ENCODE measurements at places on chromosomes 4 and X.

DNA sequence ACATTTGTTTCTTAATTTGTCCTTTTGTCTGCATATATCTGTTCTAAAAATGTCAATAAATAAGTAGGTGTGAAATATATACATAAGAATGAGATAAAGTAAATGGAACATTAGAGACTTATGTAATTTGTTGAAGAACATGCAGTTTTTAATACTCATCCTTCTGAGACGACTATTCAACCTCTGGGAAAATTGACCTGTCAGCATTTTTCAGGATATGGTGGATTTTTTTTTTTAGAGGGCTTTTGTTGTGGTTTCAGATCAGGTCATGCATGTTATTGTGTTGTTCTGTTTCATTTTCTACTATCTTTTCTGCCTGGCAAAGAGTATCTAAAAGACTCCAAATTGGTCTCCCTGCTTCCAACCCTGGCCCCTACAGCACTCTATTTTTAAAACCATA lies 97.3 kb downstream of the PCDH7 start:
- DNase-seq = no peak

GRCh38 chrX:151517421-151517820 lies 46.1 kb upstream of the PASD1 start:
- no peak for DNase-seq

DNA sequence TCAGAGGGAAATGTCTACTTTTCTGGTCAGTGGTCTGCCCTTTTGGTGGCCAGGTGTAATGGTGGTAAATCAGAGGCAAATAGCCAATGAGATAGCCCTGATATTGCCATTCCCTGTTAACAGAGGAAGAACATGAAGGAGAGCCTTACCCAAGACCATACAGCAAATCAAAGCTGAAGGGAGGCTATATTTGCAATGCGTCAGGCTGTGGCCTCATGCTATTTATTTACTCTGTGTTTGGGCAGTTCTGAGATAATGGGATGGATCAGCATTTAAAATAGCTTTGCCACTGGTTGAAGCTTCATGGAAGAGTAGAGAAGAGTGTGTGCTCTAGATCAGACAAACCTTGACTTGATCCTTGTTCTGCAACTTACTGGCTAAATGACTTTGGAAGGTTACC lies 73.3 kb upstream of the MAML3 start:
- DNase-seq = no peak

DNA sequence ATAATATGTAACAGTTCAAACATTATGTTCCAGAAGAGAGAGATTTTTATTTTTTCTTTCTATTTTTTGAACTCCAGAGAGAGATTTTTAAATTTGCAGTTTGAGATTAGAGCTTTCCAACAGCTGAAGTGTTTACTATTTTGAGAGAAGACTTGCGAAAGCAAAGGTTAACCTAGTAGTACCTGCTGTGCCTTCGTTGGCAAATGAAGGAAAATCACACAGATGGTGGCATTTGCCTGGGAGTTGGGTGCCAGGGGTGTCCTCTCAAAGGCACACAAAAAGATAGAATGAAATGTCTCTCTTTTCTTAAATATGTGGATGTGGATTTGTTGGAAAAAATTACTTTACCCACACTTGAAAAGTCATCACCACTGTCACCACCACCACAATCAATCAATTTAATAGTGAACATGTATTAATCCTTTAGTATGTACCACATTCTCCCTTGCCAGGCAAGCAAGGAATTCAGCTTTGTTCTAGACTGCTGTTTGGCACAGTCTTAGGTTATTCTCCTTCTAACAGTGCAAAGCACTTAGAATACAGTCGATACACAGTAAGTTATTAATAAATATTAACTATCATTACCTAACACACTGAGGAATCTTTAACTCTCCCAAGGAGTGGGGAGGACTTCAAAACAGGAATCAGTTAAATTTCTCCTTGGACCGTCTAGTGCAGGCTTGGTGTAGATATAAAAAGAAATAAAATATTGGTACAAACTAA lies 838.2 kb upstream of the FTHL17 start:
- no peak for DNase-seq

DNA sequence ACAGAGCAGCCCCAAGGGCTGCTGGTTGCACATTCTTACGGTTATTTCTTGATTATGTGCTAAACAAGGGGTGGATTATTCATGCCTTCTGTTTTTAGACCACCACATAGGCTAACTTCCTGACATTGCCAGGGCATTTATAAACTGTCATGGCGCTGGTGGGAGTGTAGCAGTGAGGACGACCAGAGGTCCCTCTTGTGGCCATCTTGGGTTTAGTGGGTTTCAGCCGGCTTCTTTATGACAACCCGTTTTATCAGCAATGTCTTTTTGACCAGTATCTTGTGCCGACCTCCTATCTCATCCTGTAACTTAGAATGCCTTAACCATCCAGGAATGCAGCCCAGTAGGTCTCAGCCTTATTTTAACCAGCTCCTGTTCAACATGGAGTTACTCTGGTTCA lies 212.4 kb upstream of the GRID2 start:
- no peak for DNase-seq

GRCh38 chr4:15947684-15948083 lies 9.1 kb upstream of the FGFBP1 start:
- no peak for DNase-seq

GRCh38 chr4:183411291-183411861 lies 33.1 kb upstream of the CDKN2AIP start:
- DNase-seq = no peak

DNA sequence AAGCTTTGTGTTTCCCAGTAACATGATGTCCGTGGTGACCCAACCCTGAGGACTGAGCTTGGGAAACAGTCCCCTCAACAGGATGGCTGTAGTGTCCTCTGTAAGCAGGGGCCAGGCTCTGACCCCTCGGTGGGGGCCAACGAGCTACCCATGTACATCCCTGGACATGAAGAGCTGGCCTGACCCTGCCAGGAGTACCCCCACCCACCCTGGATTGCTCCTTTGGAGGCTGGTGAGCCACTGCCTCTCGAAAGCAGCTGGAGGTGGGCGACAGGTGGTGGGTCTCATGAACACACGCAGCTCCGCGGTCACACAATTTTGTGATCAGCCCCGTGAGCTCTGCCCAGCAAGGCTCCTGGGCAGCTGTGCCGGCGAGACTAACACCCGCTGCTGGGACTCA lies 33.5 kb downstream of the NSG1 start:
- DNase-seq = no peak

All from activated naive CD8-positive, alpha-beta T cell treated with anti-CD3 and anti-CD28 coated beads, Interleukin-2, amount 50 U/mL, for 16 hours (primary cell).